ENCODE measurements at places on chromosomes 2 and 18. TPM values are rescaled to one million over a fixed set of nuclear protein-coding genes. Genes with fewer than 3 reads are reported as not detected.

HOXD1 gene
- total RNA-seq = 1.9 TPM

UXS1 gene
- total RNA-seq = 75.4 TPM

- no peak for DNase-seq
These were observed 83.1 kb downstream of the VWA3B start for GRCh38 chr2:98170076-98170475.

DNA sequence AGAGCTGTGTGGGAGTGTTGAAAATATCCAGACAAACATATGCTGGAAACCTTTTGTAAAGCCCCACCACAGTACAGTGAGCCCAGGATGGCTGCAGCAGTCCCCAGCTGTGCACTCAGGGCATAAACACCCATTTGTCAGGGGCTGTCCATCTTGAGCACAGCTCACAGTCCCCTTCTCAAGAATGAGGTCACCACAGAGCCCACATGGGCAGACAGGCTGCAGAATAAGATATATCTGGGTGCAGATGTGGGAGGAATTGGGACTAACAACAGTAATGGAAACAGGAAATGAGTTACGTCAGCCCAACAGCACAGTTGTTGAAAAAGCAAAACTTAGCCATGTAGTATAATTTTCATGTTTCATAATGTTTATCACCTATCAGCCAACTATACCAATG, 219.6 kb downstream of the ETAA1 start:
- peak; percentile 32 for DNase-seq

DNA sequence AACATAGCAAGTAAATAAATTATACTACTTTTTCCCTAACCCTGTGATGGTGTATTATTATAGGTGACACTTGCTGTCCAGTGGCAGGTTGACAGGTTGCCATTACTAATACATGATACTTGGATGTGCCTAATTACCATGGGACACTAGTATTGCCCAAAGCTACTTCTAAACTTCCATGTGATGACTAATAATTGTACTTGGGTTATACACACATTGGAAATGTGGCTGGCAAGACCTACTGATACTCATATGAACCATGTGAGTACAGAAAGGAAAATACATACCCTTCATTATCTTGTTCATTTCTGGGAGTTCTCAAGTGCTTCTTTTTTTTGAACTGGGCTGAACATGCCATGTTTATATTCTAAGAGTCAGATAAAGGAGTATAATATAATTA, 156.4 kb downstream of the IKZF2 start:
- no peak for DNase-seq

GRCh38 chr18:55307505-55307904, 280.5 kb downstream of the TCF4 start:
- no peak for DNase-seq

All from left lung (tissue), 14 donors.